ENCODE measurements at places on chromosomes 6 and 20. TPM values are rescaled to one million over a fixed set of nuclear protein-coding genes. Genes with fewer than 3 reads are reported as not detected.

DNA sequence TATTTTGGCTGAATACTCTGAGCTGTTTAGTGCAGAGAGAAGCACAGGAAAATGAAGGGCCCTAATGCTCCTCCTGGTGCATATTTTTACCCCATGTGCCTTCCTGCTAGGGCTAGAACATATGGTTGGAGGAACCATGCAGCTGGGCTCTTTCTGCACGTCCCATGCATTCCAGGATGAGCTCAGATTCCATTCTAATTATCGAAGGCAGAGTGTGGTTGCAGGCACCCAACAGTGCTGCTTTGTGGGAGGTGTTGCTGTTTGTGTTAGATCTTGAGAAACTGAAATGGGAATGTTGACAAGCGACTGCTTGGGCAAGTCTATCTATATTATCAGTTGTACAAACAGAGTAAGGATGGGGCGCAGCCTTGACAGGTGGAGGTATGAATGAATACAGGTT is 419.5 kb downstream of the DHX35 start:
- ATAC-seq, result no peak

The PRSS16 gene
- total RNA-seq, result 1.8 TPM

DNA sequence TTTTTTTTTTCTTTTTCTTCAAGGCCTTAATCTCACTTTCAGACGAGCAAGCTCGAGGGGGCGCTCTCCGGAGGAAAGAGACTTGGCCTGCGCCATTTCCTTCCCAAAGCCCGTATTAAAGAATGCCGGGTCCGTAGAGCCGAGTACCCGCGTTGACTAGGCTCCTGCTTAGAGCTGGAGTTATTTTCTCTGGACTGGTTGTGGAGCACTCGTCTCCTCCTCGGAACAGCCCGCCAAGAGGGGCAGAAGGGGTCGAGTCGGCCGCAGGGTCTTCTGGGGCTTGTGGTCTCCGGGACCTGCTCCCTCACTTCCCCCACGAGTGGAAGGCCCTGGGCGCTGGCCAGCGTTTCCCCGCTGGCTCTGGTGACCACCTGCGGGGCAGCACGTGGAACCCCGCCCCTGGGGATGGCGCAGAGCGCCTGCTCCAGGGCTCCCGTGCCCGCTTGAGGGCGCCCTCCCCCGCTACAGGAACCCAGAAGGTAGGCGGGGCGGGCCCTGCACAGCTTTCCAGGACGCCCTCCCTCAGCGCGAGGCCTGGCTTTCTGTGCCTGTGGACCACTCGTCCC is 2.7 kb upstream of the MEI4 start:
- ATAC-seq, result no peak

- ATAC-seq, result peak; percentile 45
These were observed 161.7 kb upstream of the AFDN start for GRCh38 chr6:167664678-167665660.

The TBP gene
- 20.5 TPM for total RNA-seq
